HEK293T (cell line): ENCODE measurements at places on chromosomes 7 and 10.

DNA sequence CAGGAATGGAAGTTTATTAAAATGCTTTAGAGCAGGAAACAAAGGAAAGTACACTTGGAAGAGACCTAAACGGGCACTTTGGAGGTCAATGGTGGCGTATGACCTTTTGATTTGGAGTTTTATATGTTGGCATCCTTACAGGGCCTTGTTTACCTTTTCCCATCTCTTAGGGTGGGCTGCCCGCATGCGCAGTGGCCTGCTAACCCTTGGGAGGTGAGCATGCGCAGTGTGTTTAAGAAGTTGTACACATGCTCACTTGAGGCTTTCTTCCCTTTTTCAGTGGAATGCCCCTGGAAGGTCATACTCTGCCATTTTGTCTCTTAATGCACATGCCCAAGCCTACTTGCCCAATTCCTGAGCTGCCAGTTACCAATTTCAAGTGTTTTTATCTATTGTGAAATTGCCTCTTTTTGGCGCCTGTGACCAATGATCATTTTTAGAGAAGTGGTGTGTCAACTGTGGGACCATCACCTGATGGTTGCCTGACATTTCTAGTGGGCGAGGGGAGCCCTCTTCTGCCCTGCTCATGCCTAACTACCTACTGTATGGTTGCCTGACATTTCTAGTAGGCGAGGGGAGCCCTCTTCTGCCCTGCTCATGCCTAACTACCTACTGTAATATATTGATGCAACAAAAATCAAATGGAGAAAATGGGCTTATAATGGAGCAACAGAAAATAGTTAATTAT lies 138.0 kb downstream of the PPP1R9A start:
- DNase-seq, result no peak

DNA sequence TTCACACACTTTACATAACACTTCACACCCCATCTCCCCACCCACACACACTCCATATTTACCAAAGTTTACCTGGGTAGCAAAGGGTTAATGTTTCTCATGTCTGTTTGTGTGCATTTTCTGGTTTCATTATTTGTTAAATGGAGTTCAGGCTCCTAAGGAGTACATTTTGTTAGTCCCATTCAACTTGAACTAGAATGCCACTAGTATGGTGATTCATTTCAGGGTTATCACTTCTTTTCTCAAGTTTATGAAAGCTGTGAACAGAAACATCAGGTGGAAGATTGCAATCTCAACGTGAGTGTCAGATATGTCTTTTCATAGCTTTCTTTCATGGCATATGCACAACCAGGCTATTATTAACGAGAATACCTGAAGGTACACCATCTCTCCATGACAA lies 1027.5 kb downstream of the GATA3 start:
- no peak for DNase-seq

- no peak for DNase-seq
Observed at GRCh38 chr10:75238182-75239095, 2.7 kb upstream of the COMTD1 start.

GRCh38 chr7:141290365-141290764 lies 216.5 kb downstream of the TMEM178B start:
- no peak for DNase-seq

DNA sequence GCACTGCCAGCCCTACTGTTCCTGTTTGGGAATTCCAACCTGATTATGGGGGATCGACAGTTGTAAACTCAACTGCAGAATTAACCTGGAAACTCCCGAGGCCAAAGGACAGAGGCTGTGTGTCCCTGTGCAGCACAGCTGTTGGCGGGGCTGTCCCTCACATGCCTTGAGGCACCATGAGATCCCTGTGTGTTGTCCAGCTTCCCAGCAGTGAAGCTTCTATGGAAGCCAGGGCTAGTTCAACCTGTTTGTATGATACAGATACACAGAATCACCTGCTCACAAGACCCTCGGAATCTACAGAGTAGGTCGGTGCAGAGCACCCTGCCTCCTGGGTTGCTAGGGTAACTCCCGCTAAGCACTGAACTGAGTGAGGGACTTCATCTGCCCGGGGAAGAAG lies 61.0 kb upstream of the EFCAB10 start:
- no peak for DNase-seq

DNA sequence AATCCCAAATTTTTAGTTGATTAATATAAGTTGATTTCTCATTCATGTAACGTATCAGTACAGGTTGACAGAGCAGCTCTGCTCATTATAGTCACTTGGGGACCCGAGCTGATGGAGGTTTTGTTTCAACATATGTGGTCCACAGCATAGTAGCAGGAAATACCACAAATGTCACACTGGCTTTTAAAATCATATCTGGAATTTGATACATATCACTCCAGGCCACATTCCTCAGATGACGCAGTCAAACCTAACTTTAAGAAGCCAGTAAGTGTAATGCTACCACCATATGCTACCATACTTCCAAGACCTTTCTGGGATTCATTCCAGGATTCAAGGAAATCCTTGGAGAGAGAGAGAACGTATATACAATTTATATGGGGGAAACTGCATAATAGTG lies 156.3 kb downstream of the PHF14 start:
- DNase-seq, result no peak
